ENCODE measurements at places on chromosomes 13 and 19. TPM values are rescaled to one million over a fixed set of nuclear protein-coding genes. Genes with fewer than 3 reads are reported as not detected.

- H3K4me3 ChIP-seq, result no peak overlapping the region
- no peak for DNase-seq
- H3K27me3 ChIP-seq, result no peaks in the 10 kb centered on the region
- peaks cover 2% of the 10 kb centered on the region for H3K36me3 ChIP-seq
- H3K27ac ChIP-seq, result no peak overlapping the region
- H3K4me1 ChIP-seq, result no peaks in the 10 kb centered on the region
These were observed 12.9 kb upstream of the F2RL3 start for GRCh38 chr19:16875584-16876555.

GRCh38 chr13:50671497-50671850, 172.0 kb downstream of the DLEU7 start:
- no peaks in the 10 kb centered on the region for H3K27me3 ChIP-seq
- H3K36me3 ChIP-seq, result no peaks in the 10 kb centered on the region
- no peak overlapping the region for H3K4me3 ChIP-seq
- no peak for DNase-seq
- H3K4me1 ChIP-seq, result peaks cover 30% of the 10 kb centered on the region
- no peak overlapping the region for H3K27ac ChIP-seq

- no peaks in the 10 kb centered on the region for H3K27me3 ChIP-seq
- no peaks in the 10 kb centered on the region for H3K4me1 ChIP-seq
- DNase-seq, result no peak
- no peaks in the 10 kb centered on the region for H3K36me3 ChIP-seq
- no peak overlapping the region for H3K27ac ChIP-seq
- no peak overlapping the region for H3K4me3 ChIP-seq
These were observed 64.2 kb downstream of the LNX2 start for GRCh38 chr13:27556109-27556508.

GRCh38 chr19:18304458-18305310, 18.2 kb downstream of the LSM4 start:
- H3K36me3 ChIP-seq, result no peaks in the 10 kb centered on the region
- peak; percentile 81 for DNase-seq
- peaks cover 62% of the 10 kb centered on the region for H3K4me1 ChIP-seq
- no peaks in the 10 kb centered on the region for H3K27me3 ChIP-seq

DNA sequence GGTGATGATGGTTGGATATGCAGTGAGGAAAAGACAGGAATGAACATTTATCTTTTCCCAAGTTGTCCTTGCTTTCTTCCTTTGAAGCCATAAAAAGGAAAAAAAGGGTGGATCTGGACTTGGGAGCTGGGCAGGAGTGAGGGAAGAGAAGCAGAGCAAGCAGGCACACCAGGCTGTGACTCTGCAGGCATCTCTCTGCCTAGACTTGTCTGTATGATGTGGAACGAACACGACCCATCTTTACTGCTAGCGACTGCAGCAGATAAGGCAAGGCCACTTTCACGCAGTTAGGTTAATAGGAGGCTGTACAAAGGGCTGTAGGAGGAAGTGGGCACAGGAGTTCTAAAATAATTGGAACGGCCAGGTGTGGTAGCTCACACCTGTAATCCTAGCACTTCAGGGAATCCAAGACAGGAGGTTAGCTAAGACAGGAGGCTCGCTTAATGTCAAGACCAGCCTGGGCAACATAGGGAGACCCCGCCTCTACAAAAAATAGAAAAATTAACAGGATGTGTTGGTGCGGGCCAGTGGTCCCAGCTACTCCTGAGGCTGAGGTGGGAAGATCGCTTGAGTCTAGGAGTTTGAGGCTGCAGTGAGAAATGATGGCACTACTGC, 961 bp upstream of the URI1 start:
- no peak overlapping the region for H3K27ac ChIP-seq
- no peak overlapping the region for H3K4me3 ChIP-seq
- H3K27me3 ChIP-seq, result no peaks in the 10 kb centered on the region
- peaks cover 19% of the 10 kb centered on the region for H3K4me1 ChIP-seq
- H3K36me3 ChIP-seq, result no peaks in the 10 kb centered on the region
- DNase-seq, result no peak

DNA sequence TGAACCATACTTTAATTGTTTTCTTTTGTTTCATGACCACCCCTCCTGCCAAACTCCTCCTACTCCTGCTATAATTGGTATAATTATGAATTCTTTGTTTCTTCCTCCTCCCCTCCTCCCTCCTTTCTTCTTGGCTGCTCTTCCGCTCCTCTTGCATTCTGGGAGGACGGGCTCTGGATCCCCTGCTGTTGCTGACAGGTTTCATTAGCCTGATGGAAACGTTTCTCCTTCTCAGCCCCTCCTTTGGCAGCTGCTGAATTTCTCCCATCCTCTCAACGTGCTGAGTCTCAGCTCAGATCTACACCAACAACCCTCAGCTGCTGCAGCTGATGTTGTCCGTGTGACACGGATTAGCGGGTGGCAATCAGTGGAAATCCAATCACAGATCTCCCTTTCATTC, 97.1 kb upstream of the UBAC2 start:
- H3K36me3 ChIP-seq, result no peaks in the 10 kb centered on the region
- DNase-seq, result no peak
- H3K4me1 ChIP-seq, result no peaks in the 10 kb centered on the region
- H3K27ac ChIP-seq, result no peak overlapping the region
- H3K4me3 ChIP-seq, result no peak overlapping the region

GRCh38 chr13:99356262-99357091, 49.3 kb upstream of the GPR183 start:
- H3K4me3 ChIP-seq, result peak overlapping the region; percentile 4
- H3K4me1 ChIP-seq, result no peaks in the 10 kb centered on the region
- H3K36me3 ChIP-seq, result no peaks in the 10 kb centered on the region
- peak overlapping the region; percentile 67 for H3K27ac ChIP-seq
- DNase-seq, result no peak
- H3K27me3 ChIP-seq, result no peaks in the 10 kb centered on the region

GRCh38 chr13:69524459-69525150, 583.0 kb upstream of the ATXN8OS start:
- H3K27me3 ChIP-seq, result no peaks in the 10 kb centered on the region
- no peak overlapping the region for H3K27ac ChIP-seq
- H3K4me3 ChIP-seq, result no peak overlapping the region

DNA sequence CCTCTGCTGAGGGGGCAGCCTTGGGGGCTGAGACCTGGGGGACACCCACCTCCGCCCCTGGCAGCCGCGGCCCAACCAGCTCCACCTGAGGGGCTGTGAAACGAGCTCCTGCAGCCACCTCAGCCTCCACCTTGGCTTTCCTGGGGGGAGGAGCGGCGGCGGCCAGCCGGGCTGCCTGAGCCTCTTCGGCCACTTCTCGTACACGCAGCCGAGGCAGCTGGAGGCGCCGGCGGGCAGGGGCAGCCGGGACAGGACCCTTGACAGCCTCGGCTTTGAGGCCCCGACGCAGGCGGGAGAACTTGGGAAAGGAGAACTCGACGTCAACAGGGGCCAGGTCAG, 7.6 kb upstream of the HIPK4 start:
- H3K4me3 ChIP-seq, result no peak overlapping the region
- no peak overlapping the region for H3K27ac ChIP-seq
- DNase-seq, result no peak
- no peaks in the 10 kb centered on the region for H3K4me1 ChIP-seq
- no peaks in the 10 kb centered on the region for H3K36me3 ChIP-seq

DNA sequence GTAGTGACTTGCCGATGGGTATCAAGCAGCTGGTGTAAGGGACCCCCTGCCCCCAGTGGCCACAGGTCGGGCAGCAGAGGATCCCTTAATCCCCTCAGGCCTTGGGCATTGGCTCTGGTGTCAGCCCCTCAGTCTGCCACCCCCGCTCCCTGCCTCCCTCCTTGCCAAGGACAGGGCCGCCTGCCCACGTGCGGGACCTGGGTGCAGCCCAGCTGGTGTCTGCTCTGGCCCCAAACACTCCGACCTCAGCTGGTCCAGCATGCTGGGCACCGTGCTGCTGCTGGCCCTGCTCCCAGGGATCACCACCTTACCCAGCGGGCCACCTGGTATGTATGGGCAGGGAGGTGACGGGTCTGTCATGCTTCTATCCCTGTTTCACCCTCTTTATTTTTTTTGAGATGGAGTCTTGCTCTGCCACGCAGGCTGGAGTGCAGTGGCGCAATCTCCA, at the start of gene TGFBR3L:
TGFBR3L (plus strand) TSS at position 233 of the 448 bp plus-strand sequence.
- peaks cover 39% of the 10 kb centered on the region for H3K4me1 ChIP-seq
- H3K27ac ChIP-seq, result no peak within 1 kb of the TSS
- no peak for DNase-seq
- no peak within 1 kb of the TSS for H3K4me3 ChIP-seq

DNA sequence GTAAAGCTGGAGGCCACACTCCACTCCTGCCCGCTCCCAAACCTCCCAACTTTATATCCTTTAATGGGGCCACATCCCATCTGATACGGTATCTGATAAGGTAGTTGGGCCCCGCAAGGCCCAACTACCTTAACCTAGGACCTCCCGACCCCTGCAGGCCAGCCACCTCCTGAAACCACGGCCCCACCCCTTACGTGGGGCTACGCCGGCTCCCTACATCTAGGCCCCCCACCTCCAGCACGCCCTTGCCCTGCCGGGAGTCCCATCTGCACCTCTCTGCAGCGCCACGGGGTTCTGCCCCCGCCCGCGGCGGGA, 2.2 kb downstream of the IGFLR1 start:
- H3K4me3 ChIP-seq, result peak overlapping the region; percentile 42
- peaks cover 48% of the 10 kb centered on the region for H3K36me3 ChIP-seq
- no peaks in the 10 kb centered on the region for H3K27me3 ChIP-seq
- DNase-seq, result no peak

GRCh38 chr13:102145750-102146149, 256.1 kb downstream of the FGF14 start:
- H3K4me3 ChIP-seq, result no peak overlapping the region
- no peaks in the 10 kb centered on the region for H3K27me3 ChIP-seq
- no peak overlapping the region for H3K27ac ChIP-seq
- no peaks in the 10 kb centered on the region for H3K4me1 ChIP-seq
- no peak for DNase-seq
- H3K36me3 ChIP-seq, result no peaks in the 10 kb centered on the region

DNA sequence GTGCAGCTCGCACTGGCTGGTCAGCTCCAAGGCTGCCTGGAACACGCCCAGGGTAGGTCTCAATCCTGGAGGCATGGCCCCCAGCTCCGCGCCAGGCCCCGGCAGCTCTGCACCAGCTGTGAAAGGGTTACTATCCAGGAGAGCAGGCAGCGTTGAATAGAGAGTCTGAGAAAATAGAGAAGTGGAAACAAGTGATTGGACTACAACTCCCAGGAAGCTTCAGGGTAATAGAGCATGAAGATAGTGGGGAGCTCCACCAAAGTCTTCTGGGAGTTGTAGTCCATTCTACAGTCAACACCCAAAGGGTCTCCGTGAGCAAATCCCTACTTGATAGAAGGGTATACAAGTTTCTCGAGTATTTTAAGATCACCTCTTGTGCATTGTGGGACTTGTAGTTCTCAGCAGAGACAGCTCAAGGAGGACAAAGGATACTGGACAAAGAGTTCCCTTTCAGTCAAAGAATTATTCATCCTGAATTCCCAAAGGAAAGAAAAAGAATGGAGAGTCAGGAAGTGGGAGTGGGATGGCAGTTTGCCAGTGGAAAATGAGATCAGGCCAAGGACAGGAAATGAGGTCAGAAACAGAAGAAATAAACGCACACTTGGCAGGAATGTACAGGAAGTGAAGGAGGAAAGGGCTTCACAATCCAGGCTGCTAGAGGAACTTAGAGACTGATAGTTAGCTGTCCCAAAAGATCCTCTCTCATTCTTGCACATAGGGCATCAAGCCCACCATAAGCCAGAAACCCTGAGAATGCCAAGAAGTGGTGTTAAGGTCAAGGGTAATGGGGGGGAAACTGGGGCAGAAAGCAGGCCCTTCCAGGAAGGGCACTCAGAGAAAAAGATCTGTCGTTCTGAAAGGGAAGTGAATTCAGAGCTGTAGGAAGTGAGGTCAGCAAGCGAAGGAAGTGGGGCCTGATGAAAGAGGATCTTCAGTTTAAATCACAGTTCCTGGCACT, 5.5 kb upstream of the MAMSTR start:
- H3K27ac ChIP-seq, result peak overlapping the region; percentile 41
- no peaks in the 10 kb centered on the region for H3K27me3 ChIP-seq
- H3K4me3 ChIP-seq, result no peak overlapping the region

DNA sequence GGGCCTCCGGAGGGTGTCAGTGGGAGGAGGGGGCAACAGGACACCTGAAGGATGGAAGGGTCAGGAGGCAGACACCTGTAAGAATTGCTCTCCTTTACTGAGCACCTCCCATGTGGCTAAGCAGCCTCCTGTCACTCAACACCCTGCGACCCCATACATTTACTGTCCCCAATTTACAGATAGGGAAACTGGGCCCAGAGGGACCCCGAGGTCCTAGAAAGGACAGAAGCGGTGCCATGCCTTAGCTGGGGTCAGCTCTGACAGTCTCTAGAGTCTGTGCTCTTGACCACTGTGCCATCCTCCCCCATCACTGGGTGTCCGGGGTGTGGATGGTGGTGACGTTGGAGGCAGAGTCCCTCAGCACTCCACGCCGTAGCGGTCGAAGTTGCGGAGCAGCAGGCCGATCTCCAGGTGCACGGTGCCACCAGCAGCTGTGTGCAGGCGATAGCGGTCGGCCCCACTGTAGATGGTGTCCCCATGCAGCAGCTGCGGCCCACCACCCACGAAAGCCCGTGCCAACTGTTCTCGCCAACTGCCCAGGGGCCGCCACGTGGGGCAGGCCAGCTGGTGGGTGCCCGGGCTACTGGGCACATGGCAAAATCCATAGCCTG, 726 bp upstream of the TGFB1 start:
- no peaks in the 10 kb centered on the region for H3K36me3 ChIP-seq
- peak overlapping the region; percentile 78 for H3K27ac ChIP-seq
- H3K4me3 ChIP-seq, result peak overlapping the region; percentile 60
- no peak for DNase-seq
- H3K27me3 ChIP-seq, result no peaks in the 10 kb centered on the region

DNA sequence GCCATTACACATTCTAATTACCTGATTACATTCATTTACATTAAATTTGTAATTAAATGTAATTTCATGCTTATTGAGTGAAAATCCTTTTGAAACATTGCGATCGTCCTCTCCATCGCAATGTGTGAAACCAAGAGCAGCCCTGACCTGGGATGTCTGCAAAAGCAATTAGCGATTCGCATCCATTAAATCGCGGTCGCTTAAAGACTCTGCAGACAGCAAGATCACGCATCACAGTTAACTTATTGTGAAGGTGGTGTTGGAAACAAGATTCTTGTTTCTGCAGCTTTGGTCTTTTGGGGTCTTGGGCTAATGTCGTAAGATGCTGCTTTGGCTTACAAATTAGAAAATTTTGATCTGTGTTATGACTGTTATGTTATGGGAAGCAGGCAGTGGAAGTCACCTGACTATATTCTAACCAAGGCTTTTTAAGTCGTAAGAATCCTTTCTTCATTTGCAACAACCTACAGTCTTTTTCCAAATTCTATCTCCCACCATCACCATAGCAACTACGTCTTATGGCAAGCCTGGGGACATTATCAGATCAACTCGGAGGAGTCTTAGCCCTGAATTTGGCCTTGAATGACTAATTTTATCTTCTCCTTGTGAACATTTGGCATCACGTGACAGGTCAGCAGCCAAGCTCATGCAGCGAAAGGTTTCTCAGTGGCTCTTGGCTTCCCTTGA, 142.8 kb upstream of the SOX1 start:
- no peaks in the 10 kb centered on the region for H3K4me1 ChIP-seq
- H3K4me3 ChIP-seq, result no peak overlapping the region
- H3K27ac ChIP-seq, result no peak overlapping the region
- no peak for DNase-seq
- H3K36me3 ChIP-seq, result no peaks in the 10 kb centered on the region

- H3K36me3 ChIP-seq, result no peaks in the 10 kb centered on the region
- no peak overlapping the region for H3K4me3 ChIP-seq
- peaks cover 13% of the 10 kb centered on the region for H3K4me1 ChIP-seq
- H3K27ac ChIP-seq, result no peak overlapping the region
These were observed 15.9 kb downstream of the PGLS start for GRCh38 chr19:17527326-17527725.

Gene CASP14
- not detected for total RNA-seq

Gene KLF1
- total RNA-seq, result not detected

Gene ZNF208
- total RNA-seq, result 20.7 TPM

Gene CD37
- 15.0 TPM for total RNA-seq

Gene RXFP2
- total RNA-seq, result 1.0 TPM

Gene GMIP
- 12.2 TPM for total RNA-seq

Gene EMP3
- total RNA-seq, result 52.5 TPM

Gene PRDX2
- 129 TPM for total RNA-seq
